Hematopoietic multipotent progenitor cell (in vitro differentiated cells): ENCODE measurements at places on chromosomes 2 and 18. TPM values are rescaled to one million over a fixed set of nuclear protein-coding genes. Genes with fewer than 3 reads are reported as not detected.

The DAPL1 gene
- not detected for total RNA-seq

The RAB6D gene
- not detected for total RNA-seq

The DHRS9 gene
- 1.9 TPM for total RNA-seq

The OTX1 gene
- not detected for total RNA-seq

The NCKAP5 gene
- total RNA-seq, result not detected

The CD8B2 gene
- under 0.01 TPM for total RNA-seq

- no peak for DNase-seq
These were observed 447 bp downstream of the RETSAT start for GRCh38 chr2:85353876-85354285.

DNA sequence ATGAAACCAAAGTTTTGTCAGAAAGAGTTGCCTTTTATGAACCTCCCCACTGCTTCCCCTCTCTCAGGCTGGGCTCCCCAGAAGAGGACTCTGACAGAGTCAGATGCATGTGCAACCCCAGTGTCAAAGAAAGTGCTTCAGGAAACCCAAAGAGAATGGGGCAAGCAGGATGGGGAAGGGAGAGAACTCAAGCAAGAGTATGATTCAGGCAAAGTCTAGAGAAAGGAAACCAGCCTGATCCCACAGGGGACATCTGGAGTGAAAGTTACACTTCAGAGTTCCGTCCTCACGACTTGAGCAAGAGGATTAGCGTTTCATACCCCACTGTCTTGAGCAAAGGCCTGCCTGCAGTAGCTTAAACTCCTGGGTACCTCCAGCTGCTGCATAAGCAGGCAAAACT is 51.8 kb upstream of the EPC2 start:
- DNase-seq, result no peak

DNA sequence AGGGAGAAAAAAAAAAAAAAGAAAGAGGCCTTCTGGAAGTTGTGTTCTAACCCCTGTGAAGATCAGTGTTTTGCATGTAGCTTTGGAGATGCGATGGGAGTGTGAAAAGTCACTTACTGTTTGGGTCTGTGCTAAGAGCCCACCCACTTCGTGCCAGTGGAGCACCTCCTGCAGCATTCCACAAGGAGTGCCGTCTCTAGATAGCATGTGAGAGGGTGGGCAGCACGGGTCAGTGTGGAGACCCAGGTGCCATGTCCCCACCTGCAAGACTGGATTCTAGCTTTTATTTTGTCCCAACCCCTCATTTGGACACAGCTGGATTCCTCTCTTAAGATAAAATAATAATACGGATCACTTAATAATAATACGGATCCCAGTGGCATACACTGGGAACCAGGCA is 12.5 kb upstream of the TMEM185B start:
- DNase-seq, result no peak

- DNase-seq, result no peak
These were observed 56.8 kb downstream of the DSC3 start for GRCh38 chr18:30985753-30986152.

DNA sequence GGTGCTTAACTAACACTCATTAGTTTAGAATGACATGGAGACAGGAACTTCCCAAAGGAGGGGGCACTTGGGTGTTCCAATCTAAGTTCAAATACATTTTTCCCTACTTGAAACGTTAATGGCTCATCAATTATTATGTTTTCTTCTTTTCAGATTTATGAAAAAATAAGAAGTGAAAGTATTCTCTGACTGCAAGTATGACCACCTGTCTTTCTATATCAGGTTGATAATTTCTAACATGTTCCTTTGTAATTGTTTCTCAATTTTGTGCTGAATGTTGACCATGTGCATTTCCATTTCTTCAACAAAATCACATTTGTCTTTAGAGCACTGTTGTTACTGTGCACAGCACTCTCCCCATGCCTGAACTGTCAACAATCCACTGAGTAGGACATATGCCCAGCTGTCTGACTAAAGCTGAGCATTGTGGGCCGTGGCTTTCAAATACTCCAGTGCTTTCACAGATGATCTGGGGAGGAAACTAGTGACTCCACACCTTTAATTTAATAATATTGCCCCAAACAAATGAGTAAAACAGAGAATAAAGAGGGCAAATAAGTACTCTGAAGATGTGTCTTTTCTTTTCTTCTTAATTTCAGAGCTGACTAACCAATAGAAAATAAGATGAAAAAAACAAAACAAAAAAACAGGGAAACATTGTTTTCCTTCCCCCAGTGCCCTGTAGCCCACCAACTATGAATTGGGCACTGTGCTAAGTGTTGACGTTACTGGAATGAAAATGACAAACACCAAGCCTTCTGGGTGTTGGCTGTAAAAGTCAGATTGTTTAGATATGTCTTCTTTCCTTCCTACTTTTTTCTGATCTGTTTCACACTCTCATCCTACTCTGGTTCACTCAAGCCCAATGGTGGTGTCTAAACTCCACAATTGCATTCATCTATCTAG is 16.0 kb downstream of the LANCL1 start:
- DNase-seq, result no peak

GRCh38 chr2:169509298-169509885 is at the start of gene KLHL41:
KLHL41 (plus strand) TSS chr2:169509702; CDS start chr2:169509779, 77 bp downstream.
- DNase-seq, result no peak

DNA sequence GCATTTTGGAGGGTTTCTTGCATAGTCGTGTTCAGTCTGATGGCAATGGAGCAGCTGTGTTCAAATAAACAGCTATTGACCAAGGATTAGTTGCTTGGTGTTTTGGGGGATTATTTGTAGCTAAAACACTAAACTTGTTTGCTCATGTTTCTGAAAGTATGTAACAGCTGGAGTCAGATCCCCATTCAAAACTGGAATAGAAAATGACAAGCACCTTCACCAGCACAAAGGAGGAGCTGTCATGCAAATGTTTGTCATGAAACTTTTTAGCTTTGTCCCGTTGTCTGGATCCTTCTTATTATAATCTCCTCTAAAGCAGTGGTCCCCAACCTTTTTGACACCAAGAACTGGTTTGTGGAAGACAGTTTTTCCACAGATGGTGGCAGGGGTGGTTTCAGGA is 96.9 kb upstream of the ZNF236 start:
- DNase-seq, result no peak

GRCh38 chr2:34162231-34162630 is 563.1 kb upstream of the FAM98A start:
- no peak for DNase-seq

- no peak for DNase-seq
These were observed 79.1 kb downstream of the MAPK4 start for GRCh38 chr18:50638884-50639420.

DNA sequence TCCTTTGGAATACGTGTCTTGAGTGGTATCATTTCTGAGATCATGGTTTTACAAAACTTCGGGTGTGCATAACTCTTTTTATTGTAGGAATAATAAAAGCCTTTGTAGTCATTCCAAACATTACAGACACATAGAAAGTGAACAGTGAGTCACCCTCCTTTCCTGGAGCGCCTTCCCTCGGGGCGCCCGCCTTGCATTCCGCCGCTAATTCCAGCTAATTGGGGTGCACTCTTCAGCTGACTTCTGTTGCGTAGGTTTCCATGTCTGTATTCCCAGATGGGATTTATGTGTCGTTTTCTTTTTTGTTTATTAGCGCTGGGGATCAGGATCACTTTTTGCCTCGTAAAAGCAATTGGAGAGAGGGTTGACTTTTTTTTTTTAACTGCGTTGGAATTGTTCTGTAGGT is 18.7 kb downstream of the SH3BP4 start:
- no peak for DNase-seq

GRCh38 chr2:223585666-223586065 is 16.5 kb downstream of the SCG2 start:
- no peak for DNase-seq
